Dermis microvascular lymphatic vessel endothelial cell (primary cell): ENCODE measurements at places on chromosomes 3 and 15. TPM values are rescaled to one million over a fixed set of nuclear protein-coding genes. Genes with fewer than 3 reads are reported as not detected.

DNA sequence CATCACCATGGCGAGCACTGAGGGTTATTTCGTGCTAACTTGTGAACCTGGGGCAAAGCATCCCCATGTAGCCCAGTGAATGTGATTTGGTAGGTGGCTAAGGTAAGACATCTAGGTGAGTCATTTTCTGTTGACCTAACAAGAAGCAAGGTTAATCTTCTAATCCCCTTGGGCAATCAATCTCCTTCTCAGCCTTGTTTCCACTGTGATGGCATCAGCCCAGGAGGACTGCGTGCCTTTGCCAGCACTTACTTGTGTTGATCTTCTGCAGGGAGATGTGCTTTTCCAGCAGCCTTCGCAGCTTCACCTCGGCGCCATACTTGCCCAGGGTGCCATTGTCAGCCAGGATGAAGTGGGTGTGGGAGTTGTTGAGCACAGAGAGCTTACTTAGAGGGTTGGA, 35.7 kb downstream of the TRPM1 start:
- no peak for DNase-seq

- peak; percentile 61 for DNase-seq
These were observed 82.0 kb upstream of the SOX2 start for GRCh38 chr3:181629711-181630110.

DNA sequence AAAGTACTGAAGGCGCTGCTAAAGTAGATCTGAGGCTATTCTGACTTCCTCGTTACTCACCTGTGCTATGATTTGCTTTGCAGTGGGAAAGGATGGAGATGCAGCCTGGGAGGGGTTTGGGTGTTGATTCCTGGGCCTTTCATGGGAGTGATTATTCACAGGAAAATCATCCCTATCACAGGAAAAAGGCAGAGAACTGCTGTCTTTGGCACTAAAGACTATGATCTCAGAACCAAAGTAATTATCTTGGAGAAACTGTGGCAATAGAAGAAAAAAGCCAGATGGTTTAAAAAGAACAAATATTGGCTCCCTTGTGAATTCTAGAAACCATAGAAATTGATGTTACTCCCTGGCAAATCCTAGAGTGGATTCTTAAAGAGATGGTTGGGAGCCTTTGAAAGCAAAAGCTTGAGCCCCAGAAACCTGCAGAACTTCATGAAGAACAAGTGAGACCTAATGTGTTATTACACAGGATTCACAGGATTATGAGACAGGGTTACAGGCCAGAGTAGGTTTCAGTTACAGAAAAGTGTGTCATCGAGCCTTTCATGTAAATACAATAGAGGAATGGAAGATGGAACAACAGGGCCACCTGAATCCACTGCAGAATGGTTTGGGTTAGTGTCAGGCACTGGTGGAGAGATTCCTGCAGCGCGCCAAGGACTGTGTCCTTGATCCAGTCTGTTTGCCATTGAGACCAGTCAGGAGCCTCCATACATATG, 85.7 kb downstream of the OXNAD1 start:
- no peak for DNase-seq

GRCh38 chr3:107542665-107543064, 19.9 kb downstream of the BBX start:
- DNase-seq: no peak

DNA sequence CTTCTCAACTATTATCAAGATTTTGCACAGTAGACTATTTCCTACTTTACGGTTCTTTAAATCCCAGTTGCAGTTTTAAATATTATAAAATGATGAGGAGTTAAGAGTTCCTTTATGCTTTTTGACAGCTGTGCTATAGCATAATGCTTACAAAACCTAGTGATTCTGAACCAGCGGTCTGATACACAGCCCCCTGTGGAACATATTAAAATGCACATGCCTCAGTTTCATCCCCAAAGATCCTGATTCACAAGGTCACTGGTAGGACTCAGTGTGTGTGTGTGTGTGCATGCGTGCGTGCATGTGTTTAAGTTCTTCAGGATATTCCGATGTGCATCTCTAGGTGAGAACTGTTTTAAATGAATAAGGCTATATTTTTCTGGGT, 330.1 kb upstream of the TPM1 start:
- no peak for DNase-seq

DNA sequence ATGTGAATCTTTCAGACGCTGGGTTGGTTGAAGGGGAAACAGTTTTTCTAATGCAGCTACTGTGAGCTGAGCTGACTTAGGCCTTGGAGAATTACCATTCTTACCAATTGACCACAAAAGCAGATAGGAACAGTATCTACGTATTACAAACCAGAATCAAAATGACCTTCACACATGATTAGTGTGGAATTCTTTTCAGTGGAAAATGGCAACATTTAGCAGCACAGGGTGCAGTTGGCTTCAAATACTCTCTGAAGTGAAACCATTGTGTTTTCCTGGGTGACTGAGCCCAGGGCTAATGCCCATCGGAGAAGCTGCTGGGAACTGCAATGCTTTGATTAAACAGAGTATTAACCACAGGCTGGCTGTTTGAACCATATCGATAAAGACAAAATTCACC, 40.2 kb upstream of the GOLGA8J start:
- no peak for DNase-seq

GRCh38 chr15:32663671-32664070, 22.2 kb downstream of the SCG5 start:
- no peak for DNase-seq

RTP2 gene
- total RNA-seq: not detected in 2 replicates

ZXDC gene
- 11.4 and 17.6 TPM in 2 replicates for total RNA-seq

PAQR5 gene
- not detected in 2 replicates for total RNA-seq

GRCh38 chr3:78670746-78671145, 1097.1 kb downstream of the ROBO1 start:
- DNase-seq: no peak

GRCh38 chr3:57046101-57046765, 14.2 kb upstream of the SPATA12 start:
- DNase-seq: peak; percentile 25

BRPF1 gene
- total RNA-seq: 12.2 and 17.8 TPM in 2 replicates

DNA sequence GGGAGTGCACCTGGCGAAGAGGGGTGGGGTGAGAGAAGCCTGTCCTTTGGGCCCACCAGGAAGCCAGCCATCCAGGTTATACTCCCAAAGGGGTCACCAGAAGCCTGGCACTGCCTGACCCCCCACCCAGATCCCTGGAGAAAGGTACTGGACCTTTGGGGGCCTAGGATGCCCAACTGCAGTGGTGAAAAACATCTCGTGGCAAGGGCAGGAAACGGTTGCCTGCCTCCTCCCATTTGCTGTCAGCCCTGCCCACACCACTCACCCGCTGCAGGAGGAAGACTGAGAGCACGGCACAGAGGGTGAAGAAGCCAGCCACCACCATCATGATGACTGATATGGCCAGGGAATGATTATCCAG, 2.2 kb upstream of the ULK3 start:
- DNase-seq: no peak

TLR9 gene
- not detected in 2 replicates for total RNA-seq

TMEM207 gene
- total RNA-seq: not detected in 2 replicates

- peak; percentile 51 for DNase-seq
These were observed 28.3 kb downstream of the GOLGA6A start for GRCh38 chr15:74053941-74054529.

DNA sequence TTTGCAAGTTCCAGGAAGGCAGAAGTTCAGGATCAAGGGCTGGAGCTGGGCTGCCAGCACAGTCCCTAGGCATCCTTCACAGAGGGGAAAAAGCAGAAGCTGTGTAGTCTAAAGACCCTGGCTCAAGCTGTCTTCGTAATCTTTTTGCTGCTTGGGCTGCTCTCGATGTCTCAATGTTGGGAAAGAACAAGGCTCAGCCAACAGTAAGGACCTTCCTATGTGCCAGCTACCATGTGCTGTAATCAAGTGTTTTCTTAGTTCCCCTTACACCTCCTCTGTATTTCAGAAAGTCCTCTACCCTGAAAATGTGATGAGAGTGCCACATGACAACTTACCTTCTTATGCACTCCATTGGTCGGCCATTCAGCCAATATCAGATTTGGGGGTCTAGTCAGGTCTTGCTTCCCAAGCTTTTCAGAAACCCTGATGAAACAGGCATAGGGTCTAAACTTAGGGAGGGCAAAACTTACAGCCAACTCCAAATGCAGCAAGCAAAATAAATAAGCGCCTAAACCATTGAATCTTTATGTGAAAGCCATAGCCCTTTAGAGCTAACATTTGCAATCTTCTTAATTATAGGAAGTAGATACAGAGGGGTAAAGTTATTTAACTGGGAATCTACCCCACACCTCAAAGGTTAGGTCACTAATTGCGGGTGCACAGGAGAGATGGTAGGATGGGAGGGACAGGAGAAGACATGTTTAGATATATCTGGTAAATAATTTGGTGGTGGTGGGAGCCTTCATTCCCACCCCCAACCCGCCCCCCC, 1.2 kb upstream of the EDEM1 start:
- DNase-seq: no peak

- DNase-seq: no peak
These were observed 242.0 kb downstream of the MAGI1 start for GRCh38 chr3:65796676-65797075.
